ENCODE measurements at places on chromosomes 16 and 17.

GRCh38 chr17:73261952-73262675 is 434 bp upstream of the CPSF4L start:
- DNase-seq, result no peak

DNA sequence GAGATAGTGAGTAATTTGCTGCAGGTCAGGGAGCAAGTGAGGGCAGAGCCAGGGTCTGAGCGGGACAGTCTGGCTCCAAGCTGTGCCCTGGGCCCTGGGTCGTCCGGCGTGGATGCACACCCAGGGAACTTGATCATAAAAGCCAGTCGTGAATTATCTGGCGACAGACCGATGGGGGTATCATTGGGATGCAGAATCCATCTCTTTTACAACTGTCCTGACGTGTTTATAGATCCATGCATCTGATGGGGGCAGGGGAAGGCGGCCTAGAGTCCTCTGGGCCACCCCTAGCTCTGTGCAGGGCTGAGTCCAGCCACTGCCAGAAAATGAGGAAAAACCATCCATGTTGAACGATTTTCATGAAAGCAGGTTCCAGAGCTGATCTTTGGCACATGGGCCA is 332.8 kb downstream of the C16orf95 start:
- DNase-seq, result no peak

- DNase-seq, result no peak
These were observed 22.5 kb downstream of the EIF4A3 start for GRCh38 chr17:80124351-80124981.

GRCh38 chr17:17186051-17186450 is 20.1 kb downstream of the PLD6 start:
- DNase-seq, result no peak

DNA sequence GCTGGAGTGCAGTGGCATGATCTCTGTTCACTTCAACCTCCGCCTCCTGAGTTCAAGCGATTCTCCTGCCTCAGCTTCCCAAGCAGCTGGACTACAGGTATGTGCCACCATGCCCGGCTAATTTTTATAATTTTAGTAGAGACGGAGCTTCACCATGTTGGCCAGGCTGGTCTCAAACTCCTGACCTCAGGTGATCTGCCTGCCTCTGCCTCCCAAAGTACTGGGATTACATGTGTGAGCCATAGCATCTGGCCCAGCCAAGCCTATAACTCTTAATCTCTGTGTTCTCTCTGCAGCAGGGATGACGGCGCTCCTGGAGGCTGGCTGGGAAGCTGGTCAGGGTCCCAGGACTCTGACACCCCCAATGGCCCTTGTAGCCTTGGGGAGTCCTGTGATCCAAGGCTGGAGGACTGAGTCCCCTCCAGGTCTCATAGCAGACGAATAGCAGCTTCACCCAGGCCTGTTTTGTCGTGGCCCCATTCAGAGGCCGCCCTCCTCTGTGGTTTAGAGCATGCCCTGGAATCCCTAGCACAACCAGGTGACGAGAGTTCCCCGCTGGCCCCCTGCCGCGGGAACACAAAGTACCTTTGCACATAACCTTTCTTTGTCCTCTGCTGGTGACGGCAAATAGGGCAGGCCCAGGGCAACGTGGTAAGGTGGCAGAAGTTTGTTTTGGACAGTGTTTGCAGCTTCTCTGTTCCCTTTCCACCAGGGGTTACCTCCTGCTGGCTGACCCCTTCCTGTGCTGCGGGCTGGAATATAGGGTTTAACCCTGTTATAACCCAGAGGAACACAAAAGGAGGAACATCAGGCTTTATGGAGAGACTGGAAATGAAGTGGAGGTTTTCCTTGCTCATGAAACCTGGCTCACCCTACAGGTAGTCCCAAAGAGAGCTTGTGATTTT is 43.0 kb upstream of the TOB1 start:
- DNase-seq, result peak; percentile 30

Data from activated T-cell treated with anti-CD3 and anti-CD28 coated beads for 1 hour (primary cell).